ENCODE measurements at places on chromosomes 16 and 17. TPM values are rescaled to one million over a fixed set of nuclear protein-coding genes. Genes with fewer than 3 reads are reported as not detected.

DNA sequence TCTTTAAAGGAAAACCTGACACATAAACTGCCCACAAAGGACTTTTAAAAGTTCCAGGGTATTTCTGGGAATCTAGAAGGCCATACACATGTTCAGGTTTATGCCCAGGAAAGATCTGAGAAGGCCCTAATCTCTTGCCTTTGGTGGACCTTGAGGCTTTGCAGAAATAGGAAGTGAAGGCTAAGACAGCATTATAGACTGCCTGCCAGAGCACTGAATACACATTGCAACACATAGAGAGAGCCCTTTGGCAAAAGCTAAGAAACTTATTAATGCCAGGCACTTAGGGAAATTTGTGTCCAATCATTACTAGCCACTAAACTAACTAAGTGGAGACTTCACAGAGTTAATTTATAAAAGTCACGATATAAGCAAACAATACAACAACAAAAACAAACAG, 70.4 kb downstream of the MMD start:
- DNase-seq, result no peak
- H3K4me3 ChIP-seq, result no peak overlapping the region
- no peak overlapping the region for H3K27ac ChIP-seq

GRCh38 chr16:85082173-85083050, 29.9 kb downstream of the CIBAR2 start:
- H3K27ac ChIP-seq, result no peak overlapping the region
- H3K4me3 ChIP-seq, result no peak overlapping the region
- H3K4me1 ChIP-seq, result no peaks in the 10 kb centered on the region
- peaks cover 20% of the 10 kb centered on the region for H3K36me3 ChIP-seq
- H3K27me3 ChIP-seq, result no peaks in the 10 kb centered on the region

- no peak overlapping the region for H3K27ac ChIP-seq
- H3K4me1 ChIP-seq, result no peaks in the 10 kb centered on the region
- no peaks in the 10 kb centered on the region for H3K36me3 ChIP-seq
- H3K4me3 ChIP-seq, result no peak overlapping the region
These were observed 990 bp downstream of the SLC5A11 start for GRCh38 chr16:24846548-24847357.

DNA sequence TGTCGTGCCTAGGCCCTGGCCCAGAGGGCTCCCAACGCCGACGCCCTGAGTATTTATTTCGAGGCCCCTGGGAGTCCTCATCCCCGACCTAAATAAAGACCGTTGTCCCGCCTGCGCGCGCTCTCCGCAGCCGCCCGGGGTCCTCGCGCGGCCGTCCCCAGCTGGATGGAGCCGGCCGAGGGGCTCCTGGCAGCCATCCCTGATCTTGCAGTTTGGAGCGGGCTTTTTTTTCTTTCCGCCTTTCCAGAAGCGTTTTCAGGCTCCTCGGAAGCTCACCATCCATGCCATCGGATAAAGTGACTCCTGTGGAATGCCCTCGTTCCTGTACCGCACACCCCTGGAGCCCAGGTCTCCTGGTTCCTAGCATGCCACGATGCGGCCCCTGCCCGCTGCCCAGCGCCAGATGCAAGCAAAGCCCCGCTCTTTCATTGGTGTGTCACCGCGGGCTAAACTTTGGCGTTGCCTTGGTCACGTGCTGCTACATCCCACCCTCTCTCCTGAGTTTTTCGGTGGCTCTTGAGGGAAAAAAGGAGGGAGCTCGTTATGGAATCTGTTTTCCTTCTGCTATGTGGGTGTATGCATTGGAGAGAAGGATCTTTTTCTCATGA, 716 bp downstream of the TMEM94 start:
- peak overlapping the region; percentile 69 for H3K27ac ChIP-seq
- peak overlapping the region; percentile 100 for H3K4me3 ChIP-seq
- H3K4me1 ChIP-seq, result peaks cover 43% of the 10 kb centered on the region
- DNase-seq, result peak; percentile 38
- H3K27me3 ChIP-seq, result no peaks in the 10 kb centered on the region

DNA sequence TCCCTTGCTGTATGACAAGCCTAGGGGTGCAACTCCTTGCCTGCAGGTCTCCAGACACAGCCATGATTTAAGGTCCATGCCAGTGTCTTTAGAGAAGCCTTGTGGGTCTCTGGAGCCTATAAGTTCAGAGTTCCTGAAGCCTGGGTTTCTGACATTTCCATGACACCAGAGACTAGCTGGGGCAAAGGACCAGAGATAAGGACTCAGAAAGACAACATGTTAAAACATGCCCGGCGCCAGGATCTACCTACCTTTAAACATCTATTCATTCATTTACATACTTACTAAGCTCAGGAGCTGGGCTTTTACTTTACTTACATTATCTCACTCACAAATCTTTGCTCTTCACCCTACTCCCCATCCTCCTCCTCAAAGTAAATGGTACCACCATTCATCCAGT, 1.5 kb downstream of the MRPL27 start:
- no peak for DNase-seq
- peaks cover 43% of the 10 kb centered on the region for H3K36me3 ChIP-seq
- peaks cover 22% of the 10 kb centered on the region for H3K4me1 ChIP-seq
- no peak overlapping the region for H3K27ac ChIP-seq
- H3K27me3 ChIP-seq, result no peaks in the 10 kb centered on the region

The AXIN2 gene
- polyA plus RNA-seq, result 7.4 TPM

GRCh38 chr17:36869441-36869840, 67.8 kb upstream of the LHX1 start:
- H3K27me3 ChIP-seq, result no peaks in the 10 kb centered on the region
- no peaks in the 10 kb centered on the region for H3K36me3 ChIP-seq
- no peak overlapping the region for H3K27ac ChIP-seq
- H3K4me3 ChIP-seq, result no peak overlapping the region
- H3K4me1 ChIP-seq, result no peaks in the 10 kb centered on the region
- DNase-seq, result no peak

DNA sequence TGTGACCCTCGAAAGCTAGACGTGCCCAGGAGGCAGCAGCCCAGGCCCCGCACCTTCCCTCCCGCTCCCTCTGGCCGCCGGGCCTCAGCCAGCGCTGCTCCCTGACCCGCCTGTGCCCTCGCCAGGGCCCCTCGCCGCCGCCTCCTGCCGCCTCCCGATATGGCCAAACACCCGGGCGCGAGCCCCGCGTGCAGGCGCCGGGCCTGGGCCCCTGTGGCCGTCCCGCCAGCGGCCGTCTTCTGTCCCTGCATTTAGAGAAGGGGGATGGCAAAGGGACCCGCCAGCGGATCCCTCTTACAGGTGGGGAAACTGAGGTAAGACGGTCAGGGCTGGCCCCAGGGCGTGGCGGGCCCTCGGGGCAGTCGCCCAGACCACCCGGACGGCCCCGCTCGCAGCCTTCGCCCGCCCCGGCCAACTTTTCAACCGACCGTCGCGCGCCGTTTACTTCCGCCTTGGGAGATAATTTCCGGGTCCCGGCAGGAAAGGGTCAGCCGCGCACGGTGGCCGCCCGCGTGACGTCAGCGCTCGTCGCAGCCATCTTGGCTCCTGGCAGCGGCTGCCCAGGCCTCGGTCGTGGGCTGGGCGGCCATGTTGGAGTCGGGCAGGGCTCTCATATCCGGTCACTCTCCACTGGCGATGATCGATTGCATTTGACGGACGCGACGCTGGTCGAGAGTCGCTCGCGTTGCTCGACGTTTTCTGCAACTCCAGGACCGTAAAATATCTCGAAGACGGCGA, 7.0 kb upstream of the GNG13 start:
- peak overlapping the region; percentile 99 for H3K27ac ChIP-seq
- H3K4me3 ChIP-seq, result peak overlapping the region; percentile 70
- H3K27me3 ChIP-seq, result peaks cover 21% of the 10 kb centered on the region
- H3K4me1 ChIP-seq, result peaks cover 21% of the 10 kb centered on the region
- H3K36me3 ChIP-seq, result no peaks in the 10 kb centered on the region
- DNase-seq, result peak; percentile 92

Data from heart right ventricle (tissue), 16 donors.